Tibial nerve (tissue), 4 donors: ENCODE measurements at places on chromosomes 1 and 21.
A peak's percentile ranks its signal among the peaks of the same experiment; 100 is the strongest.

DNA sequence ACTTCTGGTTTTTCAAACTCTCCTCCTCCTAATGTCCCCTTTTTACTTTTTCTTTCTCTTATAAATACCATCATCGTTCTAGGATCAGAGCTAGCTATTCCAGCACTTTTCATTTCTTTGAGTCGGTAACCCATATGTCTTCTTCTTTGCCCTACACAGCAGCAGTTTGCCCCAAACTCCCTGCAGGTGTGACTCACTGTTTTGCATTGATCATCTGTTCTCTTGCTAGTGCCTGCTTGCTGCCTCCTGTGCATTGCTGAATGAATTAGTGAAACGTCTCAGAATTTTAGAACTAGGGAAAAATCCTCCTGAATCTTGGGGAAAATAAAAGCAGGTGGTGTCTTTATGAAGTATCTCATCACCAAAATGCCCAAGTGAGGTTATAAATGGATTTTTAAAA is 21.7 kb downstream of the KCNK2 start:
- no peak for DNase-seq

DNA sequence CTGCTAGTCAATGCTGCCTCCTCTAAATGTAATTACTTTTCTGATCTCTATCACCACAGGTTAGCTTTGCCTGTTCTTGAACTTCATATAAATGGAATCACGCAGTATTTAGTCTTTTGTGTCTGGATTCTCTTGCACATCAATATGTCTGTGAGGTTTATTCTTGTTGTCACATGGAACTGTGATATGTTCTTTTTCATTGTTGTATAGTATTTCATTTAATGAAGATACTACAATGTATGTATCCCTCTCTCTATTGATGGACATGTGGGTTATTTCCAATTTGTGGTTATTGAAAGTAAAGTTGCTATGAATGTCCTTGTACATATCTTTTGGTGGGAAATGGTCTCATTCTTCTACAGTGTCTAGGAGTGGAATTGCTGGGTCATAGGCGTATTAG is 16.7 kb upstream of the PADI1 start:
- no peak for DNase-seq

DNA sequence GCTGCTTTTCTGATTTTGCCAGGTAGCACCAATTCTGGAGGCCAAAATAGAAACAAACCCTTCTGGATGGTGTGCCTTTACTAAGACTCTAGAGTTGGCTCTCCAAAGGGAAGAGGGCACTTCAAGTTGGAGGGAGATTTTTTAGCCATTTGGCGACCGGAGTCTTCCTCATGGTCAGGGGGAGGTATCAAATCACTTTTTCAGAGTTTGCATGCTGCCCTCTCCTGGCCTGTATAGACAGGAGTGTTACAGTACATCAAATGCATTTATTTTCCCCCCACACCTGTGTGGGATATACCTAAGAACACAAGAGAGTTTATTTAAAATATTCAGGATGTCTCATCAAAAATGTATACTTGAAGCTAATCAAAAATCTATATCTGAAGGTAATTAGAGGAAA is 3.2 kb downstream of the GREM2 start:
- DNase-seq: no peak

GRCh38 chr1:27233667-27234048 is 774 bp upstream of the WDTC1 start:
- no peak for DNase-seq

GRCh38 chr1:67685558-67686266 is 711 bp downstream of the GADD45A start:
- peak; percentile 19 for DNase-seq
